ENCODE measurements at places on chromosomes 16 and 17. TPM values are rescaled to one million over a fixed set of nuclear protein-coding genes. Genes with fewer than 3 reads are reported as not detected.

DNA sequence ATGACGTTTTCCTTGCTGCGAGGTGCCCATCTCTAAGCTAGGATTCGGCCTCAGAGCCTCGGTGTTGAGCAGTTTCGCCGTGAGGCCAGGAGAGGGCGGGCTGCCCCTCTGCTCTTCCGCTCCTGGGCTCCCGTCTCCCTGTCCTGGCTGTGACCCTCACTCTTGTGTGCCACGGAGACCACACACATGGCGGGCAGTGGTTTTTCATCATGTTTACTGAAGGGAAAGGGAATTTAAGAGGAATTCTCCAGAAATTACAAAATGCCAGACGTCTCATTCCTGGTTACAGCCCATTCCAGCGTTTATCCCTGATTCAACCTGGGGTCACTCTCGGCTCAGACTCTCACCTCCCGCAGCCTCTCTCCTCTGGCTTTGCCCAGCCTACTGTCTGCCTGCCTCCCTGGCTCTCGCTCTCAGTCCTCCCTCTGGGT lies 96.8 kb upstream of the ELAC2 start:
- peak; percentile 43 for DNase-seq

- DNase-seq, result peak; percentile 69
These were observed 240.3 kb upstream of the GSE1 start for GRCh38 chr16:85372627-85373372.

GRCh38 chr17:7853691-7854038 lies 1.2 kb upstream of the TMEM88 start:
- DNase-seq, result no peak

- no peak for DNase-seq
These were observed 388.8 kb downstream of the ZFHX3 start for GRCh38 chr16:72658888-72659717.

DNA sequence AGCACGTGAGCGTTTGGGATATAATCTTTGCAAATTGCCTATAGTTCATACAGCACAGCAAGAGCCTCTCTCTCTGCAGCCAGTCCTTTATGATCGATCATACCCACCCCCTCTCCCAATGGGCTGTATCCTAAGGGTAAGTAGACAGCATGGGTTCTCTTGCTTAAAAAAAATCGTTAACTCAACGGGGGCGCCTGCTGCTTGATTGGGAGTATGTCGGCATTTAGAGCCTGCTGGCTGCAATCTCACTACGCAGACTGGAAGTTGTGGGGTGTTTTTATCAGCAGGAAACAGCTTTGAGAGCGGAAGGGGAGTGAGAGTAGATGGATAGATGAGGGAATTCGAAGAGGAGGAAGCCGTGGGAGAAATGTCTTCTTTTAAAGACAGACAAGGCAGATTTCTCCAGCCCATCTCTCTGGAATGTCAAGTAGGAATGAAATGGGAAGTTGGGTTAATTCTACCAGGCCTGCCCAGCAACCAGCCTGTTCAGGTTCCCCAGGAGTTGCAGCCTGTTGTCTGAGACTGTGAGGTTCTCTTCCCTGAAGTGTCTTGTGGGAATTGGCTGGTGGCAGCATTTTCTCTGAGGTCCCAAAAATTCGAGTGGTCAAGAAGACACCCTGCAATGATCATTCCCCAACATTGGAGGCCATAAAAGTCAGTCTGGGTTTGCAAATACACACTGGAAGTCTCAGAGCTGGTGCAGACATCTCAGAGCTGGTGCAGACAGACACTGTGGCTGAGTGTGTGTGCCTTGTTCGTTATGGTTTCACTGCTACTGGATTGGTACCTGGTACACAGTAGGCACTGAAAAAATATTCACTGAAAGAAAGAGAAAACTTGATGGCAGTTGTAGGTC lies 65.6 kb downstream of the PRKCB start:
- peak; percentile 86 for DNase-seq

DNA sequence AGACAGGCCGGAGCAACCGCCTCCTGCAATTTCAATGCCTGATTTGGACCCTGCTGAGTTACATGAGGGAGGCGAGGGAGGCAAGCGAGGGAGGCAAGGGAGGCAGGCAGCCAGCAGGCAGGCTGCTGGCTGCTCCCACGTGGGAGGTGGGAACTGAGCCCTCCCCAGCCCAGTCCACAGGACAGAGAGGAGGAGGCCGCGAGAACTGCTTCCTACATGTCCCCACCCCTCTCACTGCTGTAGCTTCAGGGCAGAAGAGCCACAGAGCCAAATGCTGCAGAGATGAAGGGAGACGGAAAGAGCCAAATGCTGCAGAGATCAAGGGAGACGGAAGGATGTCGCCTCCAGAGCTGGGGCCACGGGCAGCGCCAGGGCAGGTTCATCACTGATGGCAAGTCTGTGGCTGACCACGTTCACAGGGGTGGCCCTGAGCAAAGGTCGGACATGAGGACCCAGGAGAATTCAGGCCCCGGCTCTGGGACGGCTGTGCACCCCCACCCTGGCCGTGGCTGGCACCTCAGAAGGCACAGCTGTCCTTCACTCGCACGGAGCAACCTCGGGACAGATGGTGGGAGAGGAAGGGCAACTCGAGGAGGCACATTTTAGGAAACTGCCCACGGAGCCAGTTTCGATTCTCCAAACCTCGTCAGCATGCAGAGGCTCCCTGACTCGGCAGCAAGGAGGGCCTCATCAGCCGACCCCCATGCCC lies 21.5 kb downstream of the RPH3AL start:
- DNase-seq, result no peak

- peak; percentile 51 for DNase-seq
These were observed 440 bp downstream of the NPRL3 start for GRCh38 chr16:138049-138417.

- no peak for DNase-seq
These were observed 34.6 kb downstream of the TRIM25 start for GRCh38 chr17:56879280-56879679.

DNA sequence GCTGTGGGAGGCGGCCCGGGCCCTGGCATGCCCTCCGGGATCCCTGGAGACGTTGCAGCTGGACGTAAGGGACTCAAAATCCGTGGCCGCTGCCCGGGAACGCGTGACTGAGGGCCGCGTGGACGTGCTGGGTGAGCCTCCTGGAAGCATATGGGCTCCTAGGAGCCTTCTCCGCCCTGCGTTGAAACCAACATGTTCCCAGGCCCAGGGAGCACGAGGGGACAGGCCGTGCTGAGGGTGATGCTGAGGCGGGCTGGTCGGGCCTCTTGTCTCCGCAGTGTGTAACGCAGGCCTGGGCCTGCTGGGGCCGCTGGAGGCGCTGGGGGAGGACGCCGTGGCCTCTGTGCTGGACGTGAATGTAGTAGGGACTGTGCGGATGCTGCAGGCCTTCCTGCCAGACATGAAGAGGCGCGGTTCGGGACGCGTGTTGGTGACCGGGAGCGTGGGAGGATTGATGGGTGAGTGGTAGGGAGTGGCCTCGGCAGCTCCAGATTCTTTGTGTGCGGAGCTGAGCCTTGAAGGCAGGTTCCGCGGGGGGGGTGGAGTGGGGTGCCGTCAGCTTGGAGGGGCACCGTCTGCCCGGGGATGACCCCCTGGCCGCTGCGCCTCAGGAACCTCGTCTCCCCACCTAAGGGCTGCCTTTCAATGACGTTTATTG lies 567 bp downstream of the HSD17B1 start:
- DNase-seq, result peak; percentile 83

- DNase-seq, result no peak
These were observed 22.6 kb upstream of the WDR45B start for GRCh38 chr17:82670661-82671450.

DNA sequence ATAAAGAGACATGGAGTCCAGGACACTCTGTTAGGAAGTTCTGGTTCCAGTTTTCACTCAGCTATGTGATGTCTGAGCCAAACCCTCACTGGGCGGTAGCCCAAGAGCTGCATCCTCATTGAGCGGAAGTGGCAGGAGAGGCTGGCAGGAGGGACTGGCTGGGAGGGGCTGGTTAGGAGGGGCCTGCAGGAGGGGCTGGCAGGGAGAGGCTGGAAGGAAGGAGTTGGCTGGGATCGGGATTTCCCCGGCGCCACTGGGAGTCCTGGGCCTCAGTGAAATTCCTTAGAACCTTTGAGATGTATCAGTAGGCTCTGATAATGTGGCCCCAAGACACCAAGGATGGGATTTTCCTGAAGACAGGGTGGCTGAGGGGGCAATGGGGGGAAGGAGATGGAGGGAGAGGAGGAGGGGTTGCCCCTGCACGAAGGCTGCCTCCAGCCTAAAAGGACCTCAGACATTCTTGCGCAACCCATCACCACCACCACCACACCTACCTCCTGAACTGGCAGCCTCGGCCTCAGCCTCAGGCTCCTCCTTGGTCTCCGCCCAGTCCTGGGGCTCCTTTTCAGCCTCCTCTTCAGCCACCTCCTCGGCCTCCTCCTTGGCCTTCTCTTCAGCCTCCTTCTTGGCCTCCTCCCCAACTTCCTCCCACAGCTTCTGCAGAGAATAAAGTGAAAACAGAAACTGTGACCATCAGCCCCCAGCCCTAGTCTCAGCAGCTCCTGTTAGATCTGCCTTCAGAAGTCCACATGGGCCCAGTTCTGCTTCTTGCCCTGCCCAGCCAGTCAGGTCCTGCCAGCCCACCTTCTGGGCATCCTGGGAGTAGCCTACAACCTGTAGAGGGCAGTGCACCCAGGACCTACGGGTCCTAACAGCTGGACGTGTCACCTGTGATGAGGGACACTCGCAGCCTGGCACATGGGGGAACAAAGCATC lies 31.7 kb downstream of the CNGB1 start:
- no peak for DNase-seq

GRCh38 chr17:1153795-1154546 lies 25.8 kb downstream of the ABR start:
- DNase-seq, result no peak

DNA sequence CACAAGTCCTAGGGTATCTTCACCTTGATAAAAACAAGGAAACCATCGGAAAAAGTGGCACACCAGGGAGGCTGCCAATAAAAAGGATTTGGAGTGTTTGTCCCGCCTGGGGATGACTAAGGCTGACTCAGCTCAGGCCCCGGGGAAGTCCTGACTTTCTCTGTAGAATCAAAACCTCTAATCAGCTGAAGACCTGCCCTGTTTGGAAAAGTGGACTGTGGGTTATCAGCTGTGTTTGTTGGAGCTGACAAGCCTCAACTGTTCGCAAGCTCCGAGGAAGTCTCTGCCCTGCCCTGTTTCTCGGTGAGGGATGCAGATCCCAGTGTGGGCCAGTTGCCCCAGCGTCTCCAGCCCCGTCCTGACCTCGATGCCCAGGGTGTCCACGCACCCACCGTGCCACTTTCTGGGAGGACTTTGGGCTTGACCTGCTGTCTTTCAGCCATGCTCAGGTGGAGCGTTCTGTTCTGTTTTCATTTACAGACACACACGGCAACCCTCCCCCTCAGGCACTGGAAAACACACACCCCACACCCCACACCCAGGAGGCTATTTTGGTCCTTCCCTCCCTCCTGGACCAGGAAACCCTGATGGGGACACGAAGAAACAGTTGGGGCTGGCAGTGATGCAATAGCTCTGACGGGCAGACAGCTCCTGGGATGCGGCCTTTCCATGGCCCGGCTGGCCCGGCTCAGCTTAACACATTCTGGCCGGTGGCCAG lies 27.6 kb upstream of the PITPNA start:
- DNase-seq, result peak; percentile 77

DNA sequence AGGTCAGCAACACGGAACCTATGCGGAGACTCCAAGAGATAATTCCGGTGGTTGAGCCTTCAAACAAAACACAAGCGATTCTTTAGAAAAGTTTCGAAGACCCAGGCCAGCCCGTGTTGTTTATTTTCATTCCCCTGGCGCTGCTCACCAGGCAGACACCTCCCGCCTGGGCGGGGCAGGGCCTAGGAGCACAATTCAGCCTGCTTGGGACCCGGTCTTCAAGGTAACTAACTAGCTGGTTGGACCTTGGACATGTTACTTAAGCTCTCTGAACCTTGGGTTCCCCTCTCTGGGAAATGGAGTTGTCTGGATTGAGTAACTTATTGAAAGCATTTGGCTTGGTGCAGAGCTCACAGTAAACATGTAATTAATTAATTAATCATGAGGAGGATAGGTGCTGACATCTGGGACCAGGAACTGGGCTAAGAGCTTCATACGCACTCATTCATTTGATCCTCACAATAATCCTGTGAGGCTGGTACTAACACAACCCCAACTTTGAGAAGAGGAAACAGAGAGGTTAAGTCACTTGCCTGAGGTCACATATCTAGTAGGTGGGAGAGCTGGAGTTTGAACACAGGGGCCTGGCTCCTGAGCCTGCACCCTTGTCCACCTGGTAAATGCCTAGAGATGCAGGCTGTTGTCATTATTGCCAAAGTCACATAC lies 125.3 kb upstream of the SMURF2 start:
- no peak for DNase-seq

DNA sequence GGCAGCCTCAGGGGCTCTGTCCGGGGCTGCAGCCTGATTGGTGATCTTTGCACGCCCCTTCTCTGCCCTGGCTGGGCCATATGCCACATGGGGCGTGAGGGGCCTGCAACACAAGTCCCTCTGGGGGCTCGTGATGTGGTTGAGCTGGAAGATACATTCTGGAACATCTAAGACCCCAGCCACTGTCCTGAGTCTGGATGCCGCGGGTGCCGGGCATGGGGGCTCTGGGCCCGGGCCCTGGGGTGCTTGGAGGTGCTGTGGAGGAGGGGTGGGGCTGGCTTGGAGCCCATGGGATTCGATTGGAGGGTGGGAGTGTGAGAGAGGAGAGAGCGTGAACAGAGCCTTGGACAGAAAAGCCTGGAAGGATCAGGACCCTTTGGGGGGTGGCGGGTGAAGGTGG lies 39.4 kb downstream of the JPH3 start:
- DNase-seq, result no peak

DNA sequence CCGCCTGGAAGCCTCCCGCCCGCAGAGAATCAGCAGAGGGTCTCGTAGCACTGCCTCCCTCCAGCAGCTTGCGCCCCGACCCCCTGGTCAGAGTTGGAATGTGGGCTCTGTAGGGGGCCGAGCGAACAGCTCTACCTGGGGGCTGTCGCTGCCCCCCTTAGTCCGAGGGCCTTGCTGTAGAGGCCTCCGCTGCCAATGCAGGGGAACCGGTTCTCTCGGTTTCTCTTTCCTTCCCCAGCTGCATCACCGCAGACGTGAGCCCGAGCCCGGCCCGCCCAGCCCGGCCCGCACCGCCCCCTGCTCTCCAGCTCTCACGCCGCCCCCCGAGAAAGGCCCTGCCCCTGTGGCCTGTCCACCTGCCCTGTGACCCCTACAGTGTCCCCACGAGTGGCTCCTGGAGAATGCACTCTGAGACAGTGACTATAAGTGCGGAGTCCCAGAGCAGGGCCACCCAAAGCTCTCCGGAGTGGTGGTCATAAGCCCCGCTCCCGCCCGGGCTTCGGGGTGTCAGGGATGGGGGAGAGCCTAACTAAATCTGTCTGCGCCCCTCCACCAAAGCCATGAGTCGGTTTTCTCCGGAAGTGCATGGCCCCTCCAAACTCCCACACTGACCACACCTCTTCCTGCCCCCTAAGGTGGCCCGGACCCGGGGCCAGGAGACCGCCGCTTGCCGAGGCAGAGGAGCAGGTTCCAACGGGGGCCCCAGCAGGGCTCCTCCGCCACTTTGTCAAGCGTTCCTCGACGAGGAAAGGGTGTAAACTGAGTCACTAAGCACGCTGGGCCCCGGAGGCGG lies 1.7 kb downstream of the ARHGAP27 start:
- DNase-seq, result no peak

The MGAT5B gene
- not detected for polyA plus RNA-seq

The CFAP97D1 gene
- polyA plus RNA-seq, result not detected

The KCNJ18 gene
- not detected for polyA plus RNA-seq

The VWA3A gene
- polyA plus RNA-seq, result not detected

The KIAA0753 gene
- polyA plus RNA-seq, result 5.2 TPM
